ENCODE measurements at places on chromosomes 5 and 9. TPM values are rescaled to one million over a fixed set of nuclear protein-coding genes. Genes with fewer than 3 reads are reported as not detected.

DNA sequence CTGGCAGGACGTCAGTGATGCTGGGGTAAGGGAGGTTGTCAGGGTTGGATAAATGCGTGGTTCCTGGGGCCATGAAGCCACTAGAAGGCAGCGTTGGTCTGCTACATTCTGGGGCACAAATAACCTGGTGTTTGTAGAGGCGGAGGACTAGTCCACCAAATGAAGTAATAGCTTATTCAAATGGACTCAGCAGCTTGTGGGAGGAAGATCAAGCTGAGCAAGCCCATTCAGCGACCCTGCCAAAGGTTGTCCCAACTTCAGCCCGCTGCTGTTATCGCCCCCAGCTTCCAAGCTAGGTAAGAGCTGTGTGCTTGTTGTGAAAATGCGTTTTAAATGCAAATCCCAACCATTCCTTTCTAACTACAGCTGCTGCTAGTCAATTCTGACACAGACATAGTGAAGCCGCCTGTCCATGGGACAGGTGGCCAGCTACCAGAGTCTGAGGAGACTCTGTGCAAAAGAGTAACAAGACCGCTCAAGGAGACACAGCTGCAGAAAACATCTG is 7.6 kb upstream of the FAM240B start:
- H3K27me3 ChIP-seq: no peaks in the 10 kb centered on the region
- H3K27ac ChIP-seq: no peak overlapping the region
- no peak overlapping the region for H3K4me3 ChIP-seq
- DNase-seq: no peak
- no peaks in the 10 kb centered on the region for H3K36me3 ChIP-seq

PPIP5K2 gene
- 79.5 TPM for total RNA-seq

- no peak overlapping the region for H3K27ac ChIP-seq
- H3K27me3 ChIP-seq: no peaks in the 10 kb centered on the region
- H3K36me3 ChIP-seq: no peaks in the 10 kb centered on the region
- no peak for DNase-seq
- no peaks in the 10 kb centered on the region for H3K4me1 ChIP-seq
Observed at GRCh38 chr9:129009584-129010141, 18.5 kb downstream of the SH3GLB2 start.

SEMA5A gene
- total RNA-seq: 9.9 TPM

GRCh38 chr9:31032206-31032605 is 1352.2 kb upstream of the ACO1 start:
- H3K36me3 ChIP-seq: no peaks in the 10 kb centered on the region
- no peaks in the 10 kb centered on the region for H3K27me3 ChIP-seq
- H3K4me3 ChIP-seq: no peak overlapping the region
- no peak overlapping the region for H3K27ac ChIP-seq
- DNase-seq: no peak

- no peak overlapping the region for H3K27ac ChIP-seq
- H3K4me3 ChIP-seq: no peak overlapping the region
- no peaks in the 10 kb centered on the region for H3K27me3 ChIP-seq
- peaks cover 4% of the 10 kb centered on the region for H3K4me1 ChIP-seq
Observed at GRCh38 chr9:99264070-99264680, 42.1 kb downstream of the SEC61B start.

DNA sequence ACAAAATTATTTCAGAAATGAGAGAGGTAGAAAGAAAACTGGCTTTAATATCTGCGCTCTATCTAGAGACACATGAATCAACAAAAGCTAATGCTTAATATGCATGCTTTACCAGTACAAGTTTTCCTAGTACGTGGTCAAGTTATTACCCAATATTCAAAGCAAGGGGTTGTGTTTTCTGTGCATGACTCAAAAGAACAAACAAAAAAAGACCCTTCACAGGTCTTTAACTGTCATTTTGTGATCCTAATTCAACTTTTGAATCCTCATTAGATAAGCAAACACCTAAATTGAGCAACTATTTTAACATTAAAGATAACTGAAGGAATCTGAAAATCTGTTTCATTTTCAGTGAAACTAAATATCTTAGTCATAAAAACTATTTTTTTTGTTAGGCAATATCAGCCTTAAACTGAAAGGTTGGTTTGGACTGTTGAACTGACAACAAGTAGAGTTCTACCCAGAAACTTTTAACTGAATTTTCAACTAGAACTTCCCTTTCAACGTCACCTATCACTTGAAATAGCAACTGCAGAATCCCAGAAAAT is 12.5 kb downstream of the ST8SIA4 start:
- no peaks in the 10 kb centered on the region for H3K27me3 ChIP-seq
- no peak overlapping the region for H3K4me3 ChIP-seq
- no peak overlapping the region for H3K27ac ChIP-seq
- no peak for DNase-seq
- H3K4me1 ChIP-seq: no peaks in the 10 kb centered on the region
- H3K36me3 ChIP-seq: no peaks in the 10 kb centered on the region
